GM03348 (cell line): ENCODE measurements at places on chromosomes 5 and 9.

DNA sequence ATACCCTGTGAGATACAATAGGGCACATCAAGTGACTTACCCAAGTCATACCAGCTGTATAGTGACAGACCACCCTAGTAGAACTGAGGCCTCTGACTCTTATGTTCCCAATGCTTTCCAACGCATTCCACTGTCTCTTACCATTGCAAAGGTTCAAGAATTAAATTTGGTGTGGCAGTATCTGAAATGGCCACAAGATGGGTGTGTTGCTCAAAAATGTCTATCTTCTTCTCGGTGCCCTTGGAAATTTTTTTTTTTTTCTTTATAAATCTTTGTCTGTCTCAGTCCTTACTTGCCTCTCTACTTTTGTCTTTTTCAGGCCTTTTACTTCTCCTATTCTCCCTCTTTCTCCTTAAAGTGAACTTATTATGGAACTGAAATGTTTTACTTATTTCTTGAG lies 48.4 kb downstream of the GPR21 start:
- DNase-seq: peak; percentile 42

DNA sequence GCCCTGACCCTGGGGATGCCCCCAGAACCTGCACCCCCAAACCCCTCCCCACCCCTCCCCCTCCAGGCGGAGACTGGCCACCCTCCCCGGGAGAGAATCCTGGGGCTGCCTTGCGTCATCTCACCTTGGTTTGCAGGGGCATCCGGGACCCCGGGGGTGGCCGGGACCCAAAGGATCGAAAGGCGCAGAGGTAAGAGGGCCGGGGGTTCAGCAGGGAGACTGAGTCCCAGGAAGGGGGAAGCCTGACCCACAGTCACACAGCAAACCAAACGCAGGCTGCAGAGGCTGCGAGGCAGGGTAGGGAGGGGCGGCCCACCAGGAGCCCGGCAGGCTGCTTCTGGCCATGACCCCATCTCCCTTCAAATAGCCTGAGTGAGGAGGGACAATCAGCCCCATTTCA lies 33.8 kb upstream of the ORM1 start:
- no peak for DNase-seq

GRCh38 chr5:149323621-149324205 lies 21.6 kb upstream of the GRPEL2 start:
- peak; percentile 34 for DNase-seq

DNA sequence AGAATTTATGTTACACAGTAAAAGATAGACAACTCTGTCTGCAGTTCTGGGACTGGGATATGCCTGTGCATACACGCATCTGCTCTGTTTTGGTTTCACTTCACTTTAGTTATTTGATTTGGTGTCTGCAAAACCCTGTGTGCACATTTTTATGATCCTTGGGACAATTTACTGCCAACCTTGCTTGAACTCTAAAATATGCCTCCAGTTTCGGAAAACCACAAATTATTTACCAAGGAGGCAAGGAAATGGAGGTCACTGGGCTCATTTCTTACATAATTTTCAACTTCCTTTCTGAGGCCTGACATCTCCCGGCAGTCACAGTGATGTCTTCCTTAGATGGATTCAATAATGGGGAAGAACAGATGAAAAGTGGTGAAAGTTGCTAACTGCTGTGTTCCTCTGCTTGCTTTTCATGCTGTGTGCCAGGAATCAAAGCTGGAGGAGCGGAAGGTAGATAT lies 61.2 kb upstream of the TAF11L2 start:
- DNase-seq: peak; percentile 14
